ENCODE measurements at places on chromosomes 4 and X.

- H3K4me1 ChIP-seq = no peaks in the 10 kb centered on the region
- DNase-seq = no peak
- no peak overlapping the region for H3K4me3 ChIP-seq
- H3K36me3 ChIP-seq = no peaks in the 10 kb centered on the region
These were observed 134.6 kb downstream of the KDM6A start for GRCh38 chrX:45007598-45007997.

GRCh38 chr4:70666369-70666768, at the start of gene JCHAIN:
Gene JCHAIN (minus strand): TSS chr4:70666508. CDS start chr4:70666490, 18 bp downstream.
- H3K36me3 ChIP-seq = no peaks in the 10 kb centered on the region
- DNase-seq = no peak
- no peak within 1 kb of the TSS for H3K4me3 ChIP-seq

GRCh38 chrX:77967631-77968030, 1.8 kb downstream of the PGAM4 start:
- H3K4me3 ChIP-seq = no peak overlapping the region
- H3K4me1 ChIP-seq = no peaks in the 10 kb centered on the region
- H3K36me3 ChIP-seq = no peaks in the 10 kb centered on the region

DNA sequence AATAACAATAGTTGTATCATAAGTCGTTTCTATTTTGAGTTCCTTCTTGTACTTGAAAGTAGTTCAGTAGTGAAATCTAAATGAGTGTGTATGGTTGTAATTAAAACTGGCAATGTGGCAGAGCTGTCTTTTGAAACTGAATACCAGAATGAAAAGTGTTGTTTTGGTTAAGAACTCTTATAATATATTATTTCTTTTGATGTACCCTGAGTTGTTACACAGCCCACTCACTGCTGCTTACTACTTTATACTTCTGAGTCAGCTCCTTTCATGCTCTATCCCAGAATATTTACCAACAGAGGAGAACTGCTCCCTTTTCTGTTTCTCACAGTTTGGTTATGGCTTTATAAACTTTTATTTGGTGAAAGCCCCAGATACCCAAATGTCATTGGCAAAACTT, 28.8 kb downstream of the FAM199X start:
- H3K4me1 ChIP-seq = no peaks in the 10 kb centered on the region
- no peak for DNase-seq
- no peaks in the 10 kb centered on the region for H3K36me3 ChIP-seq

GRCh38 chr4:2852481-2852921, 8.9 kb downstream of the ADD1 start:
- DNase-seq = no peak
- H3K4me3 ChIP-seq = no peak overlapping the region
- H3K4me1 ChIP-seq = peaks cover 93% of the 10 kb centered on the region
- no peaks in the 10 kb centered on the region for H3K36me3 ChIP-seq
- H3K27me3 ChIP-seq = no peaks in the 10 kb centered on the region
